ENCODE measurements at places on chromosomes 12 and 14.

DNA sequence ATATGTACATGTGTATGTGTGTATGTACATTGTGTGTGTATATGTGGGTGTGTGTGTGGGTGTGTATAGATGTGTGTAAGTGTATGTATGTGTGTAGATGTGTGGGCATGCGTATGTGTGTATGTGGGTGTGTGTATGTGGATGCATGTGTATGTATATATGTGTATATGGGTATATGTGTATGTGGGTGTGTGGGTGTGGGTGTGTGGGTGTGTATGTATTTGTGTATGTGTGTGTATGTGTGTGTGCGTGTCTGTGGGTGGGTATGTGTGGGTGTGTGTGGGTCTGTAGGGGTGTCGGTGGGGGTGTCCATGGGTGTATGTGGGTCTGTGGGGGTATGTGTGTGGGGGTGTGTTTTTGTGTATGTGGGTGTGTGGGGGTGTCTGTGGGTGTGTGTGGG, 101.6 kb downstream of the PIWIL1 start:
- DNase-seq = no peak

- DNase-seq = no peak
Measured at GRCh38 chr14:100654814-100655740, 67.9 kb upstream of the BEGAIN start.

DNA sequence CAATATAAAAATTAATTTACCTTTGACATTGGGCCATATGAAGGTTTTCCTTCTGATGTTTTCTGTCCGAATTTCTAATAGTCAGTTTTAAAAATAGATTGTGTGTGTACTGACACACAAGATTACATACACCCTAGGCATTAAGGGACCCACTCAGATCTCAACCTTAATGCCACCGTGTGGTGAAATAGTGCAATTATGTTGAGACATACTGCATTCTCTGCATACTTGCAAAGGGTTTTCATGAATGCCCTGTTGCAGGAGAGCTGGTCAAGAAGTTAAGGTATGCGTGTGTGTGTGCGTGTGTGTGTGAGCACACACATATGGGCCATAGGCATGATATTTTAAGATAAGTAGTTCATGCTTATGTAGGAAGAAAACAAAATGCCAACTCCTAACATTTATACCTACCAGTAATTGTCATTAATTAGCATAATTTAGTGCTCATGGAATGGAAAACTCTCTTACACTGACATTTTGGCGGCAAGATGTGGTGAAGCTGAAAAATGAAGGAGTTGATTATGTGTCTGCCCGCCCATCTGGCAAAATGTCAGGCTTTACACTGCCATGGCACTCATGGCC, 58.8 kb downstream of the PIK3C2G start:
- no peak for DNase-seq

DNA sequence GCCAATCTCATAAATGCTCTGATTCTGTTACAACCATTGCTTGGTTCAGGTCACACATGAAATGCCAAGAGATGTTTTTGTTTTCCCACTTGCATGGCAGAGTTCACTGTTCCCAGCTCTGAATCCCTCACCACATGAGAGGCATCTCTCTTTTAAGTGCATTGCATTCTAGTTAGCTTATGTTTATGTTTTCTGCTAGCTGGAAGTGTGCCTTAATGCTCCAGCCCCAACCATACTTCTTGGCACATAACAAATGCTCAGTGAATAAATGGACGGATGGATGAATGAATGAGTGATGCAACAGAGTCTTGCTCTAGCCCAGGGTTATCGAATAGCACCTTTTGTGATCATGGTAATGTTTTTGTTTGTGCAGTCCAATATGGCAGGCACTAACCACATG, 197.3 kb downstream of the PPM1H start:
- no peak for DNase-seq

DNA sequence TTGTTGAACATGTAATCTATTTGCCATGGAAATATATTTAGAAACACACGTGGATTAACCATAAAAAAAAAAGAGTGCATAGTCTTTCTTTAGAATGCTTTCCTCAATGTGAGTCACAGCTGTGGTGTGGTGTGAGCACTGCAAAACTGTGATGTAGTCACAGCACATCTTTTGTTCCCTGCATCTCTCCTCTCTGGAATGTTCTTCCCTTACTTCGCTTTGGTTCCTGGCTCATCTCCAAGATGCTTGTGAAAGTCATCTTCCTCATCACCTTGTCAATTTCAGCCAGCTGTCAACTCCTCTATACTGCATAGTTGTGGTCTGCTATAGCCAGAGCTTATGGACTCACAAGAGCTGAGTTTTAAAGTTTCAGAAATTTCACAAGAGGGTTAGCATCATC, 60.2 kb downstream of the STAB2 start:
- no peak for DNase-seq

GRCh38 chr12:92912052-92912451, 17.0 kb downstream of the EEA1 start:
- no peak for DNase-seq

DNA sequence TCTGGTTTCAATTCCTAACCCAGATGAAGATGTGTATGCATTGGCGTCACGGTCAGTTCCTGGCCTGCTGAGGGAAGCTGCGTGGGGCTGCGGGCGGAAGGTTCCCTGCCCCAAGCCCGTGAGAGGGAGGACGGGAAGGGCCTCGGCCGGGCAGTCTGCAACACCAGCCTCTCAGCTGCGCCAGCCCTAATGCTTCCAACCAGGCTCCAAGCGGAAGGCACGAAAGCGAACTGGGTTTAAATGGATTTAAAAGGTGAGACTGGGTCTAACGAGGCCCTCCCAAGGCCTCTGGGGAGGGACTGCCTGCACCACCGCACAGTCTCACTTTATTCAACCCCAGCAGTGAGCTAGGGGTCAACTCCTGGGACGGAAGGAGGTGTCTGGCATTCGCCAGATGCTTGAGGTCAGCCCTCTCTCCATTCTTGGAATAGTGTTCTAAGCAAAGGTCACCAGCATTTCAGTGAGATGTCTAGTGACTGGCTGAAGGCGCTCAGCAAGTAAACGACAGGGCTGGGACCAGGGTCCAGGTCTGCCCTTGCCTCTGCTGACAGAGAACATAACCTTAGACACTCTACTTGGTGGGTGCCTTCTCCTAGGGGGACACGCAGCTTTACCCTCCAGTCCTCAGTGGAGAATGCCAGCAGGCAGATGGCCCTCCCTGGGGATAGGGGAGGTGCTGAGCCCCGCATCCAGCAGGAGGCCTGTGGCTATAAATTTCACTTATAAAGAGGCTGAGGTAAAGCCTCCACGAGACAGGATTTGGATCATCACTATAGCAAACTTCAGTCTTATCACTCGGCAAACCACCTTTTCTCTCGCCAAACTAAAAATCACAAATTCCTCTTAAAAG, 92.2 kb downstream of the PIWIL1 start:
- no peak for DNase-seq

GRCh38 chr12:30835216-30835615, 80.5 kb upstream of the CAPRIN2 start:
- no peak for DNase-seq

DNA sequence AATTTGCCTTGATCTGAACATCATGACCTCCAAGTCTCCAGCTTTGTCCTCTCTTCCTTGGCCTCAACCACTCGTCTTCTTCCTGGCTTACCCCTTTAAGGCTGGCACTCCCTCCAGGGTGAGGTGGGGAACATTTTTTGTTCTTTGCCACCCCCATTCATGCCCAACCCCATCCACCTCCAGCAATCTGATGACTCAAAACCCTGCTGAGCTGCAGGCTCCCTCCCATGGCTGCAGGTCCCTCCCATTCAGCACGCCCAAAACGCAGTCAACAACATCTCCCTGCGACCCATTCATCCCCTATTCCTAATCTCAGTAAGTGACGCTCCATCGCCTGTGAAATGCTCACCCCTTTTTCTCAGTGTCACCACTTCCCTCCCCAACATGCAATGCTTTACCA, 138.8 kb upstream of the PRMT8 start:
- no peak for DNase-seq

GRCh38 chr12:49555631-49556390, 12.1 kb downstream of the MCRS1 start:
- no peak for DNase-seq

DNA sequence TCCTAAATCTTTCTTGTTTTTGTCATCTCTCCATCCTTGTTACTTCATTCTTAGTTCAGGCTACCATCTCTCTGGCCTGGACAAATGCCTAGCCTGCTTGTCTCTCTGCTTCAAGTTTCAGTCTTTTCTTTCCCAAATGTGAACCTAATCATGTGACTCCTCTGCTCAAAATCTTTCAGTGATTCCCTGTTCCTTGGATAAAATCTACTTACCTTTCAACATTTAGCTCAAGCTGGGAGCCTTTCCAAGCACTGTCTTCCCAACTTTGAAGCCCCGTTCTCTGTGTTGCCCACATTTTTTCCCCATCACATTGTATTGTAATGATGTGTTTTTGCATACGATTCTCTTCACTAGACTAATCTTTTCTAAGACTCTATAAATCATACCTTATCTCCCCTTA, 24.7 kb downstream of the SLC7A8 start:
- no peak for DNase-seq

DNA sequence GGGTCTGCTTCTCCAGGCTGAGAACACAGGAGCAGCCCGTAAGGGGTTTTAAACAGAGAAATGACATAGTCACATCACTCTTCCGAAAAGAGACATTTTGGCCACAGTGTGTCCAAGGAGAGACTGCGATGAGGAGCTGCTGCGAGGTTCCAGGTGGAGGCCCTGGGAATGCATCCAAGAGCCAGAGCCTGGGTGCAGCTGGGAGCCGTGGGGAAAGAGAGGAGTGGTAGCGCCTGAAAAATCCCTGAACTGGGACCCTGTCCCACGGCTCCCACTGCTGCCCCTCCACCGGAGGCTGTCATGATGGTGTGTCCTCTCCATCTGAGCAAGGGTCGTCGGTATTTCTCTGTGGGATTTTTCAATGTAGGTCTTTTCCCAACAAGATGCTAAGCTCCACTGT, 146.9 kb downstream of the BCL11B start:
- DNase-seq = no peak

DNA sequence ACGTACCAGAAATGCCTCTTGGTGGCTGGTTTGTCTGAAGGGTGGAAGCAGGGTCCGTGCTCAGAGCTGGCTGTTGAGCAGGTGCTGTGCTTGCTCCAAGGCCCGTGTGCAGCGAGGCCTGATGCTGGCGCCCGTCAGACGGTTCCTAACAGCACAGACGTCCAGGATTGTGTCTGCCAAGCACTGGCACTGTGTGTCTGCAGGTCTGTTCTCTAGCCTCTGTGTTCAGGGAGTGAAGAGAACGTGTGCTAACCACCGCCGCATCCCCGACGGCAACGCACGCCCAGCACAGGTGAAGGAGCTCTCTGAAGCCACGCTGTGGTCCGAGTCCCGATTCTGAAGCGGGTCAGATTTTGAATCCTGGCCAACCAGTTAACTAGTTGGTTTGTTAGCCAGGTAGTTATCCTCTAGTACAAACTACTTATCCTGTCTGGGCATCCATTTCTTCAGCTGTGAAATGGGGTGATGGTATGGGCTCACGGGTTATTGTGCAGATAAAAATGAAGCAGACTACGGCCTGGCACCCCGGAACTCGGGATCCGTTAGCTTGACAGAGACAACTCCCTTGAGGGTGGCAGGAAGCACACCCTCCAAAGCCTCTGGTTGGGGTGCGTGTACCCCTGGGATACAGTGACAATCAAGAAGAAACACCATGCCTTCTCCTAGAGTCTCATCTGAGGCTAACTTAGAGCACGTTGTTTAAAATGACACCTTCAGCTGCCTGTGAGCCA, 18.6 kb upstream of the TDRD9 start:
- no peak for DNase-seq

GRCh38 chr12:108683906-108684556, 47.3 kb downstream of the CORO1C start:
- DNase-seq = no peak

- DNase-seq = no peak
Measured at GRCh38 chr14:103867020-103867419, 19.6 kb upstream of the PPP1R13B start.

DNA sequence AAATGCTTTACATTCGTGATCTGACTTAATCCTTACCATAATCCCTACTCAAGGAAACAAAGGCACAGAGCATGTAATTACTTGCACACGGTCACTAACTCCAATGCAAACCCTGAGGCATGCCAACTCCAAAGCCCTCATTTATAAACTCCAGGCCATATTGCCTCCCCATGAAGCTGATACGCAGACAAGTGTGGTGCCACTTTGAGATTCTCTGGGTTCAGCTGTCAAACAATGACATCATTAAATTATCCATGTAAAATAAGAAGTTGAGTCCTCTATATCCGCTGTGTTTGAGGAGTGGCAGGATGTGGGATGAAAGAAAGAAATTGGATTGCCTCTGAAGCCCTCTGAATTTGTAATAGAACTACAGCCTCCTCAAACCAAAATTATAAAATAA, 62.8 kb downstream of the ANO4 start:
- DNase-seq = no peak

DNA sequence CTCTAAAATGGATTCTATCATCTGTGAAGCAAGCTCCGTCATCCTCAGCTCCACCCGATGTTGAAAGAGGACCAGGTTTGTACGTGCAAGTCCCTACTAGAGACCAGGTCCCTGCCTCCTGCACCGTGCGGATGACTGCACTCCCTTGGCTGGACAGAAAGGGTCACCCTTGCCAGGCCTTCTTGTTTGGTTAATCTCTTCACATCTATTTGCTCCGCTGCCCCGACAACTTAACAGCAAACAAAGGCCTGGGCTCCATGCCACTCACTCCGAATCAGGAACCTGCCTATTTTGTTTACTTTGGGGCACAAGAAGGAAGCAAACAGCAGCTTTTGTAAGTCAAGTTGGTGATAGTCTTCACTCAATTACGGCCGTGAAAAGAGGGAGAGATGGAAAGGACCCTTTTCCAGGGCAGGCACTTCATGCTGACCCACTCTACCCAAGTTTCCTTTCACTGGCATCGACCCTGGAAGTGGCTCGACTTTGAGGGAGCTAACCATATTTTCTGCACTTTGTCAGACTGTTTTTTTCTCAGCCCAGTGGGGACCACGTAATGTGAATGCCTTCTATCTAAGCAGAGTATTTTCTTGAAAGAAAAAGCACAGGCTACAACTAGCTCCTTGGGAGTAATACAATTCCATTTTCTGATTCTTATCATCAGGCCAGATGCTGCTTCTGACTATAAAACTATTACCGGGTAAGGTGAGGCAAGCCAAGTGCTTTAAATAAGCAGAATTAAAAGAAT, 202.6 kb downstream of the FOXN3 start:
- DNase-seq = no peak

- DNase-seq = no peak
Measured at GRCh38 chr14:83520837-83521236, 1987.2 kb upstream of the SEL1L start.

- DNase-seq = no peak
Measured at GRCh38 chr14:100834082-100834793, 8.3 kb downstream of the MEG3 start.

DNA sequence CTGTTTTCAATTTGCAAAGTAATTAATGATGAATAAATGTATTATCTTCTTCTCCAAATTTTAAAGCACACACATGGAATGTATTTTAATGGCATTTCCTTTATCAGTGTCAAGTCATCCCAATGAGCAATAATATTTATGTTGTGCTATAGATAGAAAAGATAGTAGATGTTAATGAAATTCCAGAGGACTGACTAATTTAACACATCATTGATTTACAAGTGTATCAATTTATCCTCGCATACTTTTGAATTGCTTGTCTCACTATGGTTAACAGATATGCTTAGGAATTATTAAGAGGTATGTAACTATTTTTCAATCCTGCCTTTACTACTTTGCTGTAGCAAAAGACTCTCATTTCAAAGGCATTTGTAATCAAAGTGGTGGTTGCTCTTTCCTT, 842.9 kb downstream of the SLC6A15 start:
- no peak for DNase-seq

GRCh38 chr12:43238281-43238680, 313.7 kb downstream of the ADAMTS20 start:
- DNase-seq = no peak

- DNase-seq = no peak
Measured at GRCh38 chr12:131230340-131231031, 276.8 kb downstream of the ADGRD1 start.

- no peak for DNase-seq
Measured at GRCh38 chr12:49369411-49370145, 2.3 kb downstream of the SPATS2 start.
